Esophagus muscularis mucosa (tissue), 4 donors: ENCODE measurements at places on chromosomes 6 and 20. TPM values are rescaled to one million over a fixed set of nuclear protein-coding genes. Genes with fewer than 3 reads are reported as not detected.

Gene CLPSL1
- total RNA-seq = not detected

DNA sequence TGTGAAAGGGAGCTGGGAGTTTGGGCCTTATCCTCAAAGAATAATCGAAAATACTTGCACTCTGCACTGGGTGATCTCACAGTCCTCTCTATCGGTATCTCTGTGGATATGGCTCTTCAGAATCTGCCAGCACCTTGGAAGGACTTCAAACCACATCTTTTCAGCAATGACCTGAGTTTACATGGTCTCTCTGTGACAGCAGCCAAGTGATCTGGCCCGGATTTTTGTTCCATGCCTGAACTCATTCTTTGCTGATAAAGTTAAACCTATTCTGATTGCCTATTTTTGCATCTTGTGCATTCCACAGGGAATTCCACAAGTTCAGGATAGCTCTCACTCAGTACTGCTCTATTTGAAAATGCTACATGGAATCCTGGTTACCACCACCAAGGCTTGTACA is 98.9 kb downstream of the HDGFL1 start:
- DNase-seq = no peak

DNA sequence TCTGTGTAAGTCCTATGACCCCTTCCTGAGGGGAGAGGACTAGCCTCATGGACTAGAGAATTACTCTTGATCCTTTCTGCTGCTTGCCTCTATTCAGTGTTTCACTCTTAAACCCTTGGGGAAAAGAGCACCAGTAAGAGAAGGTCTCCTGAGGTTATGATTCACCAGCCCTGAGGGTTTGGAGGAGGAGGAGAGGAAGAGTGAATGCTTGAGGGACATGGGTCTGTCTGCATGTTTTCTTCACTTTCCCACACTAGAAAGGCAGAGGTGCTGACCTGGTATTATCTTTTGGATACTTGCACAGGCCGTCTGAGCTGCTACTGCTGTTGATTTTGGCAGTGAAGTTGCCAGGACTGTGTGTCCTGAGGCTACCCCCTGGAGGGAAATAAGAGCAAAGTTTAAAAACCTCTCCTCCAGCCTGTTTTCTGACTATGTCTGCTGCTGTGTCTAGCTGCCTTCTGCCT is 78.3 kb downstream of the CD109 start:
- DNase-seq = no peak

DNA sequence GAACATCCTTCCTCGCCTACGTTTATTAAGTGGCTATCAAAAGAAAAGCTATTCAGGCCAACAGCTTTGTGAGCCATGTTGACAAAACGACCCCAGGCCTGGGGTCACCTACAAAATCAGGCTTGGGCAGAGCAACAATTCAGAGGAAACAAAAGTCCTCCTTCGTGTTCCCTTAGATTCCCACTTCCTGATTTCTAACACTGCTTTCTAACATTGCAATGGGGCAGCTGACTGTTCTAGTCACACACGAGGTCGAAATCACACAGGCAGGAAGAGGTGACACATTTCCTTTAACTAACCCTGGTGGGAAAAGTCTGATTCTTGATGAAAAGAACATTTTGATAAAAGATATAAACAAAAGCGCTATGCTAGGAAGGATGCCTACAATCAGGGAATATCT is 31.9 kb downstream of the WDR27 start:
- DNase-seq = no peak

DNA sequence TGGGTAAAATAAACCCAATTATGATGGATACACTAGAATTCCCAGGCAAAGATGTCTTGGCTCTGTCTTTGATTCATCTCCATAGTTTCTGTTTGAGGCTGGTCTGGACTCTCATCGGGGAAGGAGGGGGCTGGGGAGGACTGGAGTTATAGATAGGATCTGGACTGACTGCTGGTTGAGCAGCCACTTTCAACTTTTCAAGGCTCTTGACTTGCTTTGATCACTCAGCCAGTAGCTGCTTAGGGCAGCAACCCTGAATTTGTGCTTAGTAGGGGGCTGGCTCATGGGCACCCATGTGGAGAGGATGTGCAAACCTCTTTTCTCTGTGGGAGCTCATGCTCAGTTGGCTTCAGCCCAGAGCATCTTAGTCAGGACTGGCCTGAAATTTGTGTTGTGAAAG is 114.0 kb upstream of the NEDD9 start:
- DNase-seq = no peak

- DNase-seq = no peak
Measured at GRCh38 chr6:152250127-152250526, 387.0 kb downstream of the SYNE1 start.

DNA sequence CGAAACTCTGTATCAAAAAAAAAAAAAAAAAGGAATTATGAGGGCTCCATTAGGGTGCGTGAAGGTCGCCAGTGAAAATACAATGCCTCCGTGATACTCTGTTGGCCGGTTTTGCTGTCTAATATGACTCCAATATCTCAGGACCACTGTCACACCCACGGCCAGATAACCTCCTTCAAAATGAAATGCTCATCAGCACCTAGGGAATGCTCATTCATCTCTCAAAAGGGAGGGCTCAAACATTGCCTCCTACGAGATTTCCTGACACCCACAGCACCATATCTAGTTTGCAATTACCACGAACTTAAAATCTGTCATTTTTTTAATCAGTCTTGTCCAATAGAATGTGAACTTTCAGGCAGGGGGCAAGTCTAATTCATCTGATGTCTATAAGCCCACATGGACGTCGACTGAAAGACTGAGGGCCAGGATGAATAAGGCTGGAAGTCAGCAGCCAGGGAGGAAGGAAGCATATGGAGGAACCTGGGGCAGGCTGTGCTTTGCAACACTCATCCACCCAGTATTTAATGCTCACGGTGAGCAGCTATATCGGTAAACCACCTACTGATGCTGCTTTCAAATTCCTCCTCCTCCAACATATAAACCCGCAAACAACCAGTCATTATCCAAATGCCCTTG is 42.8 kb downstream of the MAP3K5 start:
- DNase-seq = no peak

DNA sequence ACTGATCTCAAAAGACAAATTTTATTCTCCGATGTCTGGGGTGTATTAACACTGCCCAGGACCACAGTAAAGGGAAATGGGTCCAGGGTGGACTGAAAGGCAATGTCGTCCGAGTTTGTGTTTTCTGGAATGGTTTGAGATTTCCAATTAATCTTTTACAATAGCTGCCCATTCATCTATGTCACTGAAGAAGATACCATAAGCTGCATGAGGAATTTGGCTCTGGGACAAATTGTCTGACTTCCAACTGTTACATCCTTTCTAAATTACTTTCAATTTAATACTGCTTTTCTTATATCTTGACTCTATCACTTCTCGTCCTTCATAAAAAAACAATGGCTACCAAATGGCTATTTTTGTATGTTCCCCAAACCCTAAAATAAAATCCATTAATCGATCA is 130.7 kb upstream of the KCNK16 start:
- DNase-seq = no peak

GRCh38 chr20:6466075-6466810 is 301.2 kb upstream of the BMP2 start:
- DNase-seq = no peak

DNA sequence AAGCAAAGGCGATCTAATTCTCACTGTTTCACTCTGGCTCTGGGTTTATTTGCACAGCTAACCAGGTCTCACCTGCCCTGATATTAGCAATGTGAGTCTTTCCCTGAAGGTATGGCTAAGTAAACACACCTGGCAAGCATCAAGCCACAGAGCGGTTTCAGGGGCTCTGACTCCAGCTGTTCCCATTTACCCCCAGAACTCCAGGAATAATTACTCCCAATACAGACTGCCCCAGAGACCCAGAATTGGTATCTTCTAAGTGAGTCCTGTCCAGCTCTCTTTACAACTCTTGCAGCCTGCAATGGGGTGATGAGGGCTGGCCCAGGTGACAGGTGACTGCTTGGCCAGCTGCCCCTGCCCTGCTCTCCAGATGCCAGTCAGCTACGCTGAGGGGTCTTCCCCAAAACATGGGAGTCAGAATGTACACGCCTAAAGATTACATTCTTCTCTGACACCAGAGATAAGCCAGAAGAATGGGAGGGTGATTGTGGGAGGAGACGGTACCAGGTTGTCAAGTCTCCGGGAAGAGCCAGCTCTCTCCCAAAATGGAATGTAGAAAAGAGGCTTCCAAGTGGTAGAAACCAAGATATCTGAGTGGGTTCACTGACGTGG is 4.9 kb upstream of the LRRN4 start:
- DNase-seq = no peak

Gene RNF39
- total RNA-seq = 0.11 TPM

Gene ORC3
- total RNA-seq = 14.7 TPM

Gene C20orf173
- total RNA-seq = not detected

GRCh38 chr6:130598021-130598989 is 228.9 kb upstream of the SMLR1 start:
- no peak for DNase-seq

DNA sequence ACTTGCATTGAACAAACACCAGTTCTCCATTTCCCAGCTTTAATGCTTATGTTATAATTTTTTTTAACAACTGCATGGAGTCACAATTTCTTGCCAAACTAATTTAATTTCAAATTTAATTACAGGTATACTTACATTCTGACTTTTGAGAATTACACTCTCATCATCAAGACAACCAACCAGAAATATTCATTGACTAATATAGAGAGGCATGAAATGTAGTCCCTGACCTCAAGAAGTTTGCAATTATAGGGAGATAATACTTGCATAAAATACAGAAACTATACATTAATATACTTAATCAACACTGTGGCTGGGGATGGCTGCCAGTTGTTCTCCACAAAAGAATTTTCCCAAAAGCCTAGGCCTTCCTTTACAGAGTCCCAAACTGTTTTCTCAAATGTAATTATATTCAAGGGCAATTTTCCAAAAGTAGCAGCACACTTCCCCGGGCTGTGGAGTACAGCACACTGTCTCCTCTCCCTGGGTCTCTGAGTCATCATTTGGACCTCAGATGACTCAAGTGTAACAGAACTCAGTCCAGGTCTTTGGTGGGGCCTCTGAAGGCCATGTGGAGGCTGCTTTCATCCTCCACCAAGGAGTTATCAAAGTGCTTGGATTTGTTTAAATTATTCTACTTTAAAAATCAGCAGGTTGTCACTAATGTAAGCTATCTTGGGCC is 114.1 kb downstream of the KIF16B start:
- peak; percentile 50 for DNase-seq

DNA sequence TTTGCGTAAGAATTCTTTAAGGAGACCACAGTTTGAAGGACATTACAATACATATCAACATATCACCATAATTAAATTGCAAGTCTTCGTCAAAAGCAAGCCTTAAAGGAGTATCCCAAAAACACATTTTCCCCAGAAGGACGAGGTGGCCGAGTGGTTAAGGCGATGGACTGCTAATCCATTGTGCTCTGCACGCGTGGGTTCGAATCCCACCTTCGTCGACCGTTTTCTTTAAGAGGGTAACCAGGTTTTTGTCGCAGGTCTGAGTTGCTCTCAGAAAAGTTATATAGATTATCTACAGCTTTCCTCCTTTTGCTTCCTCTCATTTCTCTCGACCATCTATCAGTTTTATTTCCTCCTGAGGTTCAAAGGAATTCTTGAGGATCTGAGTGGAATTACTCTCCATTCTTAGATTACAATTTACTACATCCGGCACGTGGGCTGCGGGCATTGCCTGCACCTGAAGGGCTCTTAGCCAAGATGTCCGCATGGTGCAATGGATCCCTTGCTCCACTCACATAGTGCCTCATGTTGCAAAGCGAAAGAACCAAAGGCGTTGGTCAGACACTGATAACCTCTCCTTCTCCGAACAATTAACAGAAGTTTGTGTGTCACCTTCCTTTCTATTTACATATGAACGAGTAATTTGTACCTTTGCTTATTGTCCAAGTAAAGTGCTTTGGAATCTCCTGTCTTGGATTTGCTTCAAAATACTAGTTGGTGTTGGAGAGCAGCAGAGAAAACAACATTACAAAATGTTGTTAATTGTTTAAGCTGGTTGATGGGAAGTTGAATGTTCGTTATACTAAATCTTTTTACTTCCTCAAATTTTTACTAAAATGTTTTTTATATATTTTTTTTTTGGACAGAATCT is 14.0 kb downstream of the POM121L2 start:
- DNase-seq = no peak

- no peak for DNase-seq
Measured at GRCh38 chr6:63352544-63353285, 32.9 kb upstream of the LGSN start.

DNA sequence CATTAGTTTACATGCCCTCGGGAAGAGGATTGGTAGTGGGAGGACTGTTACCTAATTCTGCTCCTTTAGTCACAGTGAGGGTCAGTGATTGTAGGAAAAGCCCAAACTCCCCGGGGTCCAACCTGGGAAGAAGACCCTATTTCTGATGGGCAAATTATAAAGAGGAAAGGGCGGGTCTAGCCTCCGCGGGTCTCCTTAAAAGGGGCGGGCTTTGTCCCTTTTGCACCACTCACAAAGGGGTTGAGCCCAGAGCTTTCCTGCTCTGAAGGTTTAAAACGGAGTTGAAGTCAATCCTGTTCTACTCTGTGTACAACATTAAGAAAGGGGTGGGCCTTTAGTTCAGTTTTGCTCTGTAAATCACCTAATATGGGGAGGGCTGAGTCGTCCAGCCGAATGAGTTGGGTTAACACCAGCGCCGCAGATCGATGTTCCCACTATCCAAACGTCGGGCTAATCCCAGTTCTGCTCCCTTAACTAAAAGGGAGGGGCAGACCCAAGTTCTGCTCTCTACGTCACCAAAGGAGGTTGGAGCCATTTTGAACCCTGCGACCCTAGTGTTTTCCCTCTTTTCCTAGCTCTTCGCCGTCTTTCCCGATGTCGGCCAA is 920 bp upstream of the RNF5 start:
- no peak for DNase-seq

Gene SLC35D3
- 0.42 TPM for total RNA-seq

Gene NHLRC1
- 1.2 TPM for total RNA-seq

DNA sequence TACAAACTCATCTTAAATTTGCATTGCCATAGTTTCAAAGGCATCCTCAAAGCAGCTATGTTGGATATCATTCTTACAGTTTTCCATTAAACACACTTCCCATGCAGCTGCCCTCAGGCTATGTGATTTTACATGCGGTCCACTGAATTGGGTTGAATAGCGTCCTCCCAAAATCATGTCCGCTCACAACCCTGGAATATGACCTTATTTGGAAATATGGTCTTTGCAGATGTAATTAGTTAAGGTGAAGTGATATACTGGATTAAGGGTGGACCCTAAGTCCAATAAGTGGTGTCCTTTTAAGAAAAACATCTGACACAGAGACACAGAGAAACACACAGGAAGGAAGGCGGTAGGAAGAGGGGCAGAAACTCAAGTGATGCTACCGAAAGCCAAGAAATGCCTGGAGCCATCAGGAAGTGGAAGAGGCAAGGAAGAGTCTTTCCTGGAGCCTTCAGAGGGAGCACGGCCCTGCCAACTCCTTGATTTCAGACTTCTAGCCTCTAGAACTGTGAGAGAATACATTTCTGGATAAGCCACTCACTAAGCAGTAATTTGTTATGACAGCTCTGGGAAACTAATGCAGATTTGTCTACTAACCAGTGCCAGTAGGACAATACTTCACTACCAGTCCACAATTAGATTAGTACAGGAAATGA is 42.7 kb upstream of the NHSL1 start:
- no peak for DNase-seq

Gene DEF6
- 3.3 TPM for total RNA-seq

GRCh38 chr6:30259140-30260035 is 46.2 kb upstream of the TRIM26 start:
- DNase-seq = peak; percentile 94

Gene OTOR
- not detected for total RNA-seq
